ENCODE measurements at places on chromosomes 3 and 15. TPM values are rescaled to one million over a fixed set of nuclear protein-coding genes. Genes with fewer than 3 reads are reported as not detected.

SOX14 gene
- polyA plus RNA-seq: not detected

GOLGA6B gene
- not detected for polyA plus RNA-seq

GRAMD2A gene
- 6.4 TPM for polyA plus RNA-seq

SLC6A1 gene
- 0.46 TPM for polyA plus RNA-seq

DNA sequence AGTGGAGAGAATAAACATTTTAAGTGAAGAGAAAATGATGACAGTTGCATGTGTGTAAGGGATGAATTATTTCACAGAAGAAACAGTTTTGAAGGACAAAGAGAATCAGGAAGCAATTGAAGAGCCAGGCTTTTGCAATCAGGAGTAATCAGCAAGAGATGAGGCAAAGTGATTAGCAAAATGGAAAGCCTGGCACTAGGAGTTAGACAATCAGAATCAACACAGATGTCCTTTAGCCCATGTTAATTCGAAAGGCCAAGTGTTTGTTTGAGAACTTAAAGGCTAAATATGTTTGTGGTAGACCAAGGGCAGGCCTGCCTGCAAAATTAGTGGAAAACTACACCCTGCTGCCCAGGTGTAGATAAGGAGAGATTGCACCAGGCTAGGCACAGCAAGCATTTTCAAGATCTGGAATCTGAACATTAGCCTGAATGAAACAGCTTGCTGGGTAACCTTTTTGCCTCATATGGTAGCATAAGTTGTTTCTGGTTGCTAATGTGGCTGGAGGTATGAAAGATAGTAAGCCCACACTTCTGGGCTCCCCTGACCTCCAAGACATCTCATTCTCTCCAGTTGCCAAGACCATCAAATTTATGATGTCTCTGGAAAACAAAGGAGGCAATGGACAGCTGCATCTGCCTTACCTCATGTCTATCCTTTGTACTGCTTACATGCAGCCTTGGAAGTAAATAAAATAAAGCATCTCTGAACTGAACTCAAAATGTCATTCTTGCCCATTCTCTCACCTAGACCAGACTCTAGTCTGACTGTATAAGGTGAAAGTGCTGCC, 22.0 kb upstream of the LEKR1 start:
- DNase-seq: no peak

DNA sequence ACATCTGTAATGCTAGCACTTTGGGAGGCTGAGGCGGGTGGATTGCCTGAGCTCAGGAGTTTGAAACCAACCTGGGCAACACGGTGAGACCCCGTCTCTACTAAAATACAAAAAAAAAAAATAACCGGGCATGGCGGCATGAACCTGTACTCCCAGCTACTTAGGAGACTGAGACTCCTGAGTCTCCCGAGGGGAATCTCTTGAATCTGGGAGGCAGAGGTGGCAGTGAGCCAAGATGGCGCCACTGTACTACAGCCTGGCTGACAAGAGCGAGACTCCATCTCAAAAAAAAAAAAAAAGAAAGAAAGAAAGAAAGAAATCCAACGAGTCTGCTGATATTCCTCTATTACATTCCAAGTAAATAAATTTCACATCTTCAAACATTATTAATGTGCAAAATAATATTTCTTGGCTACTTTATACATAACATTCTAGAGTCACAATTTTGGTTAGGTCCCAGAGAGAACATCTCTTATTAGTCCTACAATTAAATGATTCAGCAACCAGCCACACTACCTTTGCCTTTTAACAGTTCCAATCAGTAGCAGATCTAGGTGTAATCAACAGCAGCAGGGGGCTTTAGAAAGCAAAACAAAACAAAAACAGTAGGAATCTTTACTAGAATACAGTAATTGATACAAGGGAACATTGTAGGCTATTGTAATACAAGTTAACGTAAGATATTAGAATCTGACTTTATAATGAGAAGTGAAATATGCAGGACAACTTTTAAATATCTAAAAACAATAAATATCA, 195.8 kb downstream of the TBC1D5 start:
- no peak for DNase-seq

GRCh38 chr3:52406791-52407510, 38.0 kb downstream of the SEMA3G start:
- no peak for DNase-seq

DNA sequence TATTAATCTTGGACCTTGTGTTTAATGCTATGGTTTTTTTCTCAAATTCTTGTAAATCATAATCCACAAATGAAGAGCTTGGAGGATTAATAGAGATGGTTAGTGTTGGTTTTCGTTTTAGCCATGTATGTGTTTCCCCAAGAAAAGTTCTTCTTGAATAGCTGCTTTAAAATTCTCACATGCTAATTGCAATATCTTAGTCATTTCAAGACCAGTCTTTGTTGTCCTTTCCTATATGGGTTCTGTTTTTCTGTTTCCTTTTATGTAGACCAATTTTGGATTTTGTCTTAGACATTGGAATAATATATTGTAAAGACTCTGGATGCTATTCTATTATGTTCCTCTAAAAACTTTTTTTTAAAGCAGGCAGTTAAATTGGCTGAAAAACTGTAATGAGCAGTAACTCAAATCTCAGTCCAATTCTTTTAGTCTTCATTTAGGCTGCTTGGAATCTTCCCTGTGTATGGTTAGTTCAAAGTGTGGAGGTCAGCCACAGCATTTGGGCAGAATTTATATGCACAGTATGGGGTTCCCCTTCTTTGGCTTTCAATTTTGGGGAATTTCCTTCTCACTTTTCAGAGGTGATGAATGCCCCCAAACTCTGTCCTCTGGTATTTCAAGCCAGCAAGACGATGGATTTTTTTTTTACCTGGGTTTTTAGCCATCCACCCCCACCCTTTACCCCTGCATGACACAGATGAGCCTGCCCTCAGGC, 39.1 kb upstream of the DNAJC13 start:
- no peak for DNase-seq

All from right renal cortex interstitium (tissue), 3 donors.